ENCODE measurements at places on chromosomes 3 and 15.

DNA sequence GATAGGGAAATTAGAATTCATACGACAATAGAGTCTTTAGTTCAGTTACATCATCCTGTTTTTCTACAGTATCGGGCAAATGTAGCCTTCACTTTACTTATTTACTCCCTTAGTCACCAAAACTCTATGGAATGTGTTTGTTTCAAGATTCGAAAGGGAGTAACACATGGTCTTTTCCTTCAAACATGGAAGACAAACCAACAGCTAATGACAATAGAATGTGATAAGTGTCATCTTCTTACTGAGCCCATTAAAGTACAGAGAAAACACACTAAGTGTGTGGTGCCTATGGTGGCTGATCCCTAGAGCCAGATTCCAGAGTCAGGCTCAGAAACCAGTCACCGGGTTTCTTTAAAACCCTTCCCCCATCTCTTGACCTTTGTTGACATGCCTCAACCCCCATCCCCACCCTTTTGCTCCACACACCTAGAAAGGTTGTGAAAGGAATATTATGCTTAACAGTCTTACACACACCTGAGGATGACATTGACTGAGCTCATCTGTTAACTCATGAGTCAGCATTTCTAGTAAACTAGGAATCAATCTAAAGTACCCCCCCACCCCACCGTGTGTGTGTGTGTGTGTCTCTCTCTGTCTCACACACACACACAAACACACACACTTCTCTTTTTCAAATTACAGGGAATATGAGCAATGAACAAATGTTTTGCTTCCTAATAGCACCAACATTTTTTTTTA, 549.6 kb upstream of the CCDC54 start:
- DNase-seq = no peak

DNA sequence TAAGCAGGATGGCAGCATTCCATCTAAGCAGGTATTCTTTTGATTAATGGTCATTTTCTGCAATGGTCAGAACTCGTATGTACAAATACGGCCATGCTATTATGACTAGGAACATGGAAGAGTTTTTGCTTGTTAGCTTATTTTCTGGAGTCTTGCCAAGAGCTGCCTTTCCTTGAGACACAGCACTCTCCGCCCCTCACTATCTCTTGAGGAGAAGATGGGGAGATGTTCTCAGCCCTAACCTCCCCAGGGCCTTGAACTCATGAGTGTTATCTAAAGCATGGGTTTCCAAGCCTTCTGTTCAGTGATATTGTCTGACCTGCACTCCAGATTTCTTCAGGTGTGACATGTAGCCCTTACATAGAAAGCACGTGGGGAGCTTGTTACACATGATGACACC, 65.9 kb upstream of the ACTC1 start:
- no peak for DNase-seq

GRCh38 chr15:50140983-50141382, 21.9 kb upstream of the ATP8B4 start:
- DNase-seq = no peak

DNA sequence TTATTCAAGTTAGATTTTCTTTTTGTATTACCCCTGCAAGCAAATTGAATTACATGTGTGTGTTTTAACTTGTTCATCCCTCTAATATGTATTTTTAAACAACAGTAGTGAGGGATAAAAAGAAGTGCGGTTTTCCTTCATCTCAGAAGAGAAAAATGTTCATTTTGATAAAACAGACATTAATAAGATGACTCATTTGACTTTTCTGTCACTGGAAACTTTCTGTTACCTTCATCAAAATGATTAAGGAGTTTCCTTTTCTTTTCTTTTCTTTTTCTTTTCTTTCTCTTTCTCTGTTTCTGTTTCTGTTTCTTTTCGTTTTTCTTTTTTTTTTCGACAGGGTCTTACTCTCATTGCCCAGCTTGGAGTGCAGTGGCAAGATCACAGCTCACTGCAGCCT, 53.0 kb downstream of the ECT2 start:
- no peak for DNase-seq

DNA sequence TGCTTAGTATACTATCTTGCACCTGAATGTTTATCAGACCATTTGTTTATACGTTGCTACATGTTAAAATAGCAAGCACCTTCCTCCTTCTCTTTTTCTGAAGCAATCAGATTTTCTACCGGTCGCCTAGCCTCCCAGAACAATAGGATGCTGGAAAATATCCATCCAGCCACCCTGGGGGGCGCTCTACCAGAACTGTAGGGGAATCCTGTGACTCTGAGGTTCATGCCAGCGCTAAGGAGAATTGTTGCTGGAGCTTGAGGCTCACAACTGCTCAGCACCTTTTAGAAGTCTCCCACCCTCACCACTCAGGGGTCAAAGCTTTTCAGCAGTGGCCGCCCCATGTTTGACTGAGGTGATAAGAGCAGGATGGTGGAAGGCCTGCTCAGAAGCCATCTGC, 27.5 kb downstream of the SQOR start:
- no peak for DNase-seq

- no peak for DNase-seq
Measured at GRCh38 chr15:69484837-69485236, 32.2 kb downstream of the RPLP1 start.

DNA sequence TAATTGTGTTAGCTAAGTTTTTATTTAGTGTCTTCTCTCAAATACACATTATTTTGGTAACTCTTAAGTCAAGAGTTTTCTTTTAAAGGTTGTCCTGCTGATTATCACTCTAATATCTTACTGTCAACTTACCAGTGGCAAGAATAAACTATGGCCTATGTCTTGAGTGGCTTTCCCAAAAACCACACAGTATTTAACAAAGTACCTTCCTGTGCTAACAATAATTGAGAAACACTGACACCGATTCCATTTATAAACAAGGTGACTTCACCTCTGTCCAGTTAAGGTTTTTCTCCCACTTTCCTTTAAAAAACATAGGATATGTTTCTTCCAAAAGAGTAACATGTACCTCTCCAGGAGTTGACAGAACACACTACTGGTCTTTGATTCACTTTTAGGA, 234.3 kb upstream of the CD96 start:
- no peak for DNase-seq

DNA sequence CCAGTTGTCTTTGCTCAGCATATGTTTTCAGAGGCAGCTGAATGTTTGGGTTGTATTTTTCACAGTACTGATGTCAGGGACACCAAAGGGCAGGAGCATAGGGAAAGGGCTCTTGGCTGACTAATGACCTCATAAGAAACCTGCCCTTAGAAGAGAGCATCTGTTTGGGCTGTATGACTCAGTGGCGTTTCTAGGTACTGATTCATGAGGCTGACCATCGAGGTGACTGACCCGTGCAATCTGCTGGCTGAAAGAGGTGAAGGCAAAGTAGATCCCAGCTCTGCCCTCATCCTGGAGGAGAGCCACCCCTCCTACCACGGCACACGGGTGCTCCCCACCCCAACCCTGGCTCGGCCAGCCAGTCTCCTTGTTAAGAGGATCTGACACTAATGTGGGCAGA, 8.3 kb downstream of the LMCD1 start:
- peak; percentile 46 for DNase-seq

- no peak for DNase-seq
Measured at GRCh38 chr3:149131589-149131988, 2.2 kb downstream of the HPS3 start.

DNA sequence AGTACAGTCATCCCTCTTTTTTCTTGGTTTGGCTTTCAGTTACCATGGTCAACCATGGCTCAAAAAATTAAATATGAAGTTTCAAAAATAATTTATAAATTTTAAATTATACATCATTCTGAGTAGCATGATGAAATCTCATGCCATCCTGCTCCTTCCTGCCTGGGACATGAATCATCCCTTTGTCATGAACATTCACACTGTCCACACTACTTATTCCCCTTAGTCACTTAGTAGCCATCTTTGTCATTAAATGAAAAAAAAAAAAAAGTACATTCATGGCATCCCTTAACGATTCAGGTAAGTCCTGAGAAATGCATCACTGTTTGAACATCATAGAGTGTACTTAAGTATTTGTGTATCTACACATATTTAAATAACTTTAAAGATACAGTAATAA, 1046.3 kb downstream of the ROBO2 start:
- no peak for DNase-seq

- no peak for DNase-seq
Measured at GRCh38 chr3:157248590-157249422, 88.9 kb upstream of the CCNL1 start.

DNA sequence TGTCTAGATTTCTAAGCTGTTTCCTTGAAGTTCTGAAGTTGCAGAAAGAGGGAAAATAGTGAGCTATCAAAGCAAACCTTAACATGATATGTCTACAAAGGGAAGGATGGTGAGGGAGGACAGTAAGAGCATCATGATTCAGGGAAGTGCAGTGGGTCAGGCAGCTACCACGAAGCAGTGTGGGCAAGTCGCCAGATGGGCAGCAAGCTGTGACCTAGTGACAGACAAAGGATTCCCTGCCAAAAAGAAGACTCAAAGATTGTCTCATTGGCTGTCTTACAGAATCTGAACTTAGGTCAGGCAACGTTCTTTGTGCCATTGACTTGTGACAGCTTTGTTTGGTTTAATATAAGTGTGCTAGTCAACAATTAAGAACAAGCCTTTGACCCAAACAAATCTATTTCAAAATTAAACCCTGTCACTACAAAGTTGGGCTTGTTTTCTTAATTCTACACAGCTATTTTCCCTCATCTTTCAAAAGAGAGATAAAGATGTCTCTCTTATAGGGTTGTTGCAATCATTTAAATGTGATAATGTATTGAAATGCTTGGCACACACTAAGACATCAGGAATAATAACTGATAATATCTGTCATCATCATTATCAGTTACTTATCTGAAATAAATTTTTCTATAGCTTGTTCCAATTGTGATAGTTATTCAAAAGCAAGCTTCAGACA, 153.3 kb downstream of the ECT2 start:
- no peak for DNase-seq

- no peak for DNase-seq
Measured at GRCh38 chr3:185270956-185271332, 17.1 kb upstream of the EHHADH start.

DNA sequence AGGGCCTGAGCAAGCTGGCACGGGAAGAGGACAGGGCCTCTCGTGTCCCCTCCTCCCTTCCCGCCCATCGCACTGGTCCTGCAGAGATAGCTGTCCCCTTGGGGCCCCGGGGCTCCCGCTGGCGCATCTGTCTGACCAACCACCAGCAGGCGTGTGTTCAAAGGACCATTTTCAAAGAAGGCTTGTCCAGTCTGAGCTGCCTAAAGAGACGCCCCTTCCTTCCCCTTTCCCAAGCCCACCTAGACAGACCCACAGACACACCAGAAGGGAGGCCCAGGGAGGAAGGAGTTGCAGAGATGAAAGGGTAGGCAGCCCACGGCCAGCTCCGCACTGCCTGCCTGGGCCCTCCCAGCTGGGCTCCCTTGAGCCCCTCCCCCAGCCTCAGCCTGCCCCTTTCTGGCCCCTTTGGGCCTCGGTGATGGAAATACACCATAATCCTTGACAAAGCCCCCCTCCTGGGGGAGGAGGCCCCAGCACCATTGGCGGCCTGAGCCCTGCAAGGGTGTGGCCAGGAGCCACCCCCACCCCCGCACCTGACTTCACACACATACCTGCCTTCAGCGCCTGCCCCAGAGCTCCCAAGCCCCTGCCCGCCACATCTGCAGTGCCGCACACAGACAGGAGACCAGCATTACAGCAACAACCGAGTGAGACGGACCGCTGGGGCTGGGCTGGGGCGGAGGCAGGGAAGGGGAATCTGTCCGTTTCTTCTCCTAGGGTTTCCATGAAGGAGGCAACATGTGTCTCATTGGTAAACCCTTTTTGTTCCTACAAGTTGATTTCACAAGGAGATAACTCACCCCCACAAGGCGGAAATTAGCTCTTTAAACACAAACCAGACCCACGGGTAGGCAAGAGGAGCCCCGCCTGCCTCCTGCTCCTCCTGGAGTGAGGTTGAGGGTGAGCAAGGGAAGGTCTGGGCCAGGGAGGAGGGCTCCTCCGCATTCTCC, at the start of gene STRA6:
Gene STRA6, minus strand, starts transcription at position 336 of the 950 bp plus-strand sequence. CDS start 520 bp downstream, outside the sequence.
- no peak for DNase-seq

DNA sequence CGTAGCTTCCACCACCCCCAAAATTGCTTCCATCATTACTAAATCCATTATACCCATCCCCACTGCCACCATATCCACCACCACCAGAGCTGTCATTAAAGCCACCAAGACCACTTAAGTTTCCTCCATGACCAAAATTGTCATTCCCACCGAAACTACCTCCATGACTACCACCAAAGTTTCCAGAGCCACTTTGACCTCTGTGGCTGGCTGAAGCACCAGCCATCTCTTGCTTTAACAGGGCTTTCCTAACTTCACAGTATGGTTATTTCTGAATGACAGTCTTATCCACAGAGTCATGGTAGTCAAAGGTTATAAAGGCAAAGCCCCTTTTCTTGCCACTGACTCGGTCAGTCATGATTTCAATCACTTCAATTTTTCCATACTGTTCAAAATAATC, 24.3 kb upstream of the DENND4A start:
- DNase-seq = no peak

- no peak for DNase-seq
Measured at GRCh38 chr3:66597308-66597863, 96.6 kb upstream of the LRIG1 start.

DNA sequence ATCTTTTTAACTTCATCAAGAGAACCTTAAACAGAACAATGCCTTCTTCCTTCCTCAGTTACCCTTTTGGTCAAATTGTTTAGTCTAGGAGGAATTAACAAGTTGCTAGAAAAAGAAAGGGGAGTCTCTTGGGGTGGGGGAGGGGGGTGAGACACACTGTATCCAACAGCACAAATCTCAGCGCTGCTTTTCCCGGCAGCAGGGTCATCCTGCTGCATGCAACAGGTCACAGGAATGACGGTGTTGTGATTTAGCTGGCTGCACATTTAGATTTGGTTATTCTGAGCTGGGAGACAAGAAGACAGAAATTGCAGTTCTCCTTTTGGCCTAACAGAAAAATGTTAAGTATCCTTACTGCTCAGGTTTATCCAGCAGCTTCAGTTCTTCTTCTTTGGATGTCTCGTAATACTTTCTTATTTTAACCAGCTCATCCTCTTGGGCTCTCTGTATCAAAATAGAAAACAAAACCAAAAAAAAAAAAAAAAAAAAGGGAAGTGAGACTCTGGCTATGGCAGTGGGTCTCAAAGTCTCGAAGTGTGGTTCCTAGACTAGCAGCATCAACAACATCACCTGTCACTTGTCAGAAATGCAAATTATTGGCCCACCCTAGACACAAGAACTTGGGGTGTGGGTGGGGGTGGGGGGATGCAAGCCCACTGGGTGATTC, 190.5 kb downstream of the GREM1 start:
- no peak for DNase-seq

DNA sequence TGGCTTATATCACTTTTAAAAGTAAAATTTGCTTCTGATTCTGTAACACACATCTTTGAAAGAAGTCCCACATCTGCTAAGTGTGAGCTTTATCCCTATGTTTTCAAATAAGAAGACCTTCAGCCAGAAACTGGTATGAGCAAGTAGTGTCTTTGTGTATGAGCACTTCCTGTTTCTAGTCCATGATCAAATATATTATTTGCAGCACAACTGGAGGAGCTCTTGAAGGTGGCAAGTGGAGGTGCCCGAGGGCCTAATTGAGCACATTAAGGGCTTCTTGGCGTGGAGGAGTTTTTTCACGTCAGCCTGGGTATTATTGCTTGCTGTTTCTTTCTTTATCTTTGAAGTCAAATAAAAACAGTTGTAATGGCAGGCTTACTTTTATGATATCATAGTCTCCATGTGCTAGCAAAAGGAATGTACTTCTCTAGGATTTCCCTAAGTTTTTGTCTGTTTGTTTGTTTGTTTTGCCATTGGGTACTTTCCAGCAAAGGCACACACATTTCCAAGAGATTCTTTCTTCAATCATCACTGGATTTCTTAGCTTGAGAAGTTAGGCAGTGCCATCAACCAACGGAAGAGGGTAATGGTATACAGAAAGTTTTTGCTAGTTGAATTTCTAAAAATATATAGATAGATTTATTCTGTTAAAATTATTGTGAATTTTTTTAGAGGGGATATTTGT, 68.1 kb downstream of the MEIS2 start:
- DNase-seq = no peak

Measured in psoas muscle (tissue), 8 donors.